ENCODE measurements at places on chromosomes 13 and 19. TPM values are rescaled to one million over a fixed set of nuclear protein-coding genes. Genes with fewer than 3 reads are reported as not detected.

Gene KCTD4
- total RNA-seq = not detected

- no peak overlapping the region for H3K4me3 ChIP-seq
- no peak overlapping the region for H3K27ac ChIP-seq
- no peaks in the 10 kb centered on the region for H3K27me3 ChIP-seq
- no peak for DNase-seq
Observed at GRCh38 chr13:78024996-78025395, 106.4 kb upstream of the EDNRB start.

Gene BIVM
- 17.1 TPM for total RNA-seq

Gene VSTM1
- not detected for total RNA-seq

GRCh38 chr13:78241278-78241919 is 322.8 kb upstream of the EDNRB start:
- H3K27ac ChIP-seq = no peak overlapping the region
- no peaks in the 10 kb centered on the region for H3K27me3 ChIP-seq
- H3K4me1 ChIP-seq = no peaks in the 10 kb centered on the region
- peak; percentile 3 for DNase-seq
- H3K4me3 ChIP-seq = no peak overlapping the region

Gene EVI5L
- total RNA-seq = 1.8 TPM

Gene OXGR1
- not detected for total RNA-seq

GRCh38 chr13:99686944-99687411 is 185.7 kb downstream of the TM9SF2 start:
- H3K27me3 ChIP-seq = no peaks in the 10 kb centered on the region
- no peak overlapping the region for H3K4me3 ChIP-seq
- peaks cover 8% of the 10 kb centered on the region for H3K4me1 ChIP-seq
- DNase-seq = no peak
- no peak overlapping the region for H3K27ac ChIP-seq

GRCh38 chr19:40525234-40526051 is 51.2 kb upstream of the SHKBP1 start:
- no peaks in the 10 kb centered on the region for H3K36me3 ChIP-seq
- peak; percentile 65 for DNase-seq
- peaks cover 71% of the 10 kb centered on the region for H3K4me1 ChIP-seq
- H3K27me3 ChIP-seq = no peaks in the 10 kb centered on the region

DNA sequence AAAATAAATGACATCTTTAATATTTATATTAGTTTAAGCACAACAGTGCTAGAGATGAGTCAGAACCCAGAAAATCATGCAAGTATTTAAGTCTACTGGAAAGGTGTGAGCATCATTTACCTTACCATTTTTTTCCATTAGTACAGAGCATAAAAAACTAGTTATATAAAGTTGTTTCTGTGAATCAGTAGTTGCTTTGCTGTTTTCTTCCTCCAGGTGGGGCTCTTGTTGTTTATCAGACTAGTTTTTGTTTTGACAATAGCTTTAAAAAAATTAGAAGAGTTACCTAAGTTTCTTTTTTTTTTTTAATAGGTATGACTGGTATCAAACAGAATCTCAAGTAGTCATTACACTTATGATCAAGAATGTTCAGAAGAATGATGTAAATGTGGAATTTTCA is 12.7 kb downstream of the SUGT1 start:
- H3K27ac ChIP-seq = no peak overlapping the region
- H3K4me1 ChIP-seq = no peaks in the 10 kb centered on the region
- DNase-seq = no peak
- no peaks in the 10 kb centered on the region for H3K27me3 ChIP-seq

- no peak overlapping the region for H3K4me3 ChIP-seq
- H3K36me3 ChIP-seq = no peaks in the 10 kb centered on the region
- H3K4me1 ChIP-seq = no peaks in the 10 kb centered on the region
- peaks cover 18% of the 10 kb centered on the region for H3K27me3 ChIP-seq
- no peak for DNase-seq
- H3K27ac ChIP-seq = no peak overlapping the region
Observed at GRCh38 chr13:38684714-38685113, 2.2 kb upstream of the FREM2 start.

DNA sequence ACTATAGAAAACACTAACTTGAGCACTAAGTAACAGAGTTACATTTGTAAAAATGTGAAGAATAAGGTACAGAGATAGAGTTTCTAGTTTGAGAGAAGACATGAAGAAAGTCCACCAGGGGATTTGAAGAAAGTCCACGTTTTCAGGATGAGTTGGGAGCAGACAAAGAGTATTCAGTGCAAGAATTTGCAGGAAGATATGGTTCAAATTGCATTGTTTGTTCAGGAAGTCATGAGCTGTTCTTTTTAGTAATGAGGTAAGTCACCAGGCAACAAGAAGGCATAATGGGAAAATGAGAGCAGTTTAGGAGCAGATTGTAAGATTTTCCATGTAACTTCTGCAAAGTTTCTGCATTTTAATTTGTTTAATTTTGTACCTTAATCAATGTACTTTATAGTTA is 618.0 kb downstream of the DACH1 start:
- H3K27ac ChIP-seq = no peak overlapping the region
- no peaks in the 10 kb centered on the region for H3K36me3 ChIP-seq
- no peaks in the 10 kb centered on the region for H3K27me3 ChIP-seq
- no peaks in the 10 kb centered on the region for H3K4me1 ChIP-seq
- no peak for DNase-seq

DNA sequence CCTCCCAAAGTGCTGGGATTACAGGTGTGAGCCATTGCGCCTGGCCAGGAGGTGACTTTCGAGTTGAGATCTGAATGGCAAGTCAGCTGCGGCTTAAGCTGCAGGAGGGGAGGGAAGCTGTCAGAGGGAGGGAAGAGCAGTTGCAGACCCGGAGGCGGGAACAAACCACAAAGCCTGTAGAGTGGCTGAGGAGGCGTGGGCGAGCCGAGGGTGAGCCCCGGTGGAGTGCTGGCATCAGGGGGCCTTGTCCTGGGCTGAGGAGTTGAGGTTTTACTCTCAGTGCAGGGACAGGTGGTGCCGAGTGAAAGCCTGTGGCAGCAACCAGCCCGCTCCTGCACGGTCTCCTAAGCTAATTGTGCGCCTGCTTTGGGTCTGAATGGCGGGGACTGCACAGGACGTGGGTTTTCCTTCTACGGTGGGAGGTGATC is 24.2 kb downstream of the PPP1R37 start:
- DNase-seq = peak; percentile 61
- no peak overlapping the region for H3K27ac ChIP-seq
- H3K36me3 ChIP-seq = peaks cover 25% of the 10 kb centered on the region

- H3K36me3 ChIP-seq = no peaks in the 10 kb centered on the region
- no peak within 1 kb of the TSS for H3K4me3 ChIP-seq
- peaks cover 12% of the 10 kb centered on the region for H3K4me1 ChIP-seq
- DNase-seq = peak; percentile 77
- H3K27me3 ChIP-seq = no peaks in the 10 kb centered on the region
- peak within 1 kb of the TSS; percentile 74 for H3K27ac ChIP-seq
Observed at GRCh38 chr19:2867025-2867991, at the start of gene ZNF556. TSS of gene ZNF556 (plus strand) at chr19:2867335. CDS start at chr19:2867422, 87 bp downstream.

GRCh38 chr19:1264801-1265614 is 4.1 kb upstream of the CIRBP start:
- H3K4me3 ChIP-seq = no peak overlapping the region
- peaks cover 56% of the 10 kb centered on the region for H3K4me1 ChIP-seq
- DNase-seq = no peak
- H3K36me3 ChIP-seq = peaks cover 3% of the 10 kb centered on the region

Gene CYP4F22
- total RNA-seq = not detected

- H3K36me3 ChIP-seq = no peaks in the 10 kb centered on the region
- no peak for DNase-seq
- no peaks in the 10 kb centered on the region for H3K4me1 ChIP-seq
- no peaks in the 10 kb centered on the region for H3K27me3 ChIP-seq
- H3K4me3 ChIP-seq = no peak overlapping the region
Observed at GRCh38 chr13:93794197-93794885, 567.7 kb downstream of the GPC6 start.

DNA sequence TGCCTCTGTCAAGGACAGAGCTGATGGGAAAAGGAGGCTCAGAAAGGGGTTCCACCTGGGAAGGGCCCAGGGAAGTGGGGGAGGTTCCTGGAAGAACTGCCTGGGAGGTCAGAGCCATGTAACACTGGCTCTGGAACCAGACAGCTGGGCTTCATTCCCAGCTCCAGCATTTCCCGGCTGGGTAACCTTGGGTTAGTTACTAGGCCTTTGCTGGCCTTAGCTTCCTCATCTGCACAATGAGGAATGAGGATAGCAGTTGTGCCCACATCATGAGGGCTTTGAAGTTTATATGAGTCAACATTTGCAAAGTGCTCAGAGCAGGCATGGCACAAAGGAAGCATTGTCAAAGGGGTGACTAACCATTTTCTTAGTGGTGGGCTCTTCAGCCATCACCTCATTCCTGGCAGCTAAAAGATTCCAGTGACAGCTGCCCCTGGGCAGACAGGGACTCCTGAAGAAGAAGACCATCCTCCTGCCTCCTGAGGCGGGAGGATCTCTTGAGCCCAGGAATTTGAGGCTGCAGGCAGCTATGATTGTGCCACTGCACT is 1.7 kb upstream of the DNAJB1 start:
- no peaks in the 10 kb centered on the region for H3K27me3 ChIP-seq
- H3K27ac ChIP-seq = peak overlapping the region; percentile 85
- H3K4me1 ChIP-seq = peaks cover 40% of the 10 kb centered on the region
- DNase-seq = no peak

GRCh38 chr13:97329331-97329730 is 104.6 kb upstream of the RAP2A start:
- DNase-seq = no peak
- H3K27me3 ChIP-seq = no peaks in the 10 kb centered on the region
- H3K4me3 ChIP-seq = no peak overlapping the region

GRCh38 chr19:48370955-48371354 is 6.8 kb downstream of the SYNGR4 start:
- H3K4me1 ChIP-seq = no peaks in the 10 kb centered on the region
- no peak overlapping the region for H3K4me3 ChIP-seq
- no peak for DNase-seq
- no peaks in the 10 kb centered on the region for H3K27me3 ChIP-seq
- H3K36me3 ChIP-seq = no peaks in the 10 kb centered on the region

Gene CGB1
- not detected for total RNA-seq

- H3K36me3 ChIP-seq = no peaks in the 10 kb centered on the region
- DNase-seq = no peak
- no peaks in the 10 kb centered on the region for H3K4me1 ChIP-seq
- H3K27ac ChIP-seq = no peak overlapping the region
- no peak overlapping the region for H3K4me3 ChIP-seq
Observed at GRCh38 chr13:112187527-112188297, 120.8 kb downstream of the SOX1 start.

DNA sequence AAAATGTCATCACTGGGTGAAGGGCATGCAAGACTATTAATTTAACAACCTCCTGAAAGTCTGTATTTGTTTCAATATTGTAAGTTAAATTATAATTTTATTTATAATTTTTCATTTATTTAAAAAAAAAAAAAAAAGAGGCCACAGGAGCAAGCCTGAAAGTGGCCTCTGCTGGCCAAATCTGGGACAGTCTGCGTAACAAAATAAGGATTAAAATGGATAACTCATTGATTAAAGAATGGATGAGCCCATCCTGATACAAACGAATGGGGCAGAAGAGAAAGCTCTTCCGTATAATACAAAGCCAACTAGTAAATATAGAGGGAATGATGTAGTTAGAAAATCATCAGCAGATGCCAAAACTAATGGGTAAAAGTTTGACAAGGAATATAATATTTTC is 36.2 kb downstream of the SUCLA2 start:
- H3K36me3 ChIP-seq = peaks cover 6% of the 10 kb centered on the region
- no peak for DNase-seq
- H3K4me1 ChIP-seq = no peaks in the 10 kb centered on the region
- H3K27ac ChIP-seq = no peak overlapping the region

DNA sequence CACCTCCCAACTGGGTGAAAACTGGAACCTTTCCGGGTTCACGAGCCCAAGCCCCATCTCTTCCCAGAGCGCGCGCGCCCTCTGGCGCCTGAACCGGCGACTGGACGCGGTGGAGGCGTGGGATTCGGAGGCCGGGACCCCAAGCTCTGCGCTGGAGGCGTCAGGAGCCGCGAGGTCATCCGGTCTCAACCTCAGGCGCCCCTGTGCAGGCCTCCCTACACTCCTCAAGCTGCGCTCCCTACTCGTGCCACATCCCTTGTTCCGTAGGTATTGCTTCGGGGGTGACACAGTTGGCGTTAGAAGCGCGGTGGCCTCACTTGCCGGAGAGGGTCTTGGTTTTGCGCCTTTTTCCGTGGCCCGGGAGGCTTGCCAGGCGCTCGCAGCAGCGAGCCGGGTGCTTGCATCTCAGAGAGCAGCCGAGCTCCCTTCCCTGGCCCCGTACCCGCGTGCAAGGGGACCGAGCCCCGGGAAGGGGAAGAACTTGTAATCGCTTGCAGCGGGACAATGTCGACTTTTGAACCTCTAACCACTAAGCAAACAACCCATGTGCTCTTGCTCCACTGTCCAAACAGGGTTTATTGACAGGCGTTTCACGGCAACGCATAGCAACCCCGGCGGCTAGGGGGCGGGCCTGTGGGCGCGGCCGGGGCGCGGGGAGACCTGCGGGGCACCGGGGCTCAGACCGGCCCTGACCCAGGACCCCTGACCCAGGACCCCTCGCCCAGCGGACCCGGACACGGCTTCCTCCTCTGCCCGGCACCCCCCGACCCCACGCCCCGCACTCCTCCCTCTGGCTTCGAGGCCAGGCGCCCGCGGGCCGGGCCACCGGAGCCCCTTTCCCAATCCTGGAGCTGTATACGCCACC is 8.5 kb downstream of the CDX2 start:
- peaks cover 13% of the 10 kb centered on the region for H3K4me1 ChIP-seq
- H3K27me3 ChIP-seq = peaks cover 2% of the 10 kb centered on the region
- H3K27ac ChIP-seq = no peak overlapping the region
- no peak overlapping the region for H3K4me3 ChIP-seq

GRCh38 chr13:49840675-49841074 is 48.2 kb upstream of the KPNA3 start:
- H3K27ac ChIP-seq = no peak overlapping the region
- no peaks in the 10 kb centered on the region for H3K36me3 ChIP-seq
- H3K27me3 ChIP-seq = no peaks in the 10 kb centered on the region
- H3K4me3 ChIP-seq = no peak overlapping the region
- H3K4me1 ChIP-seq = peaks cover 4% of the 10 kb centered on the region
- no peak for DNase-seq

- no peaks in the 10 kb centered on the region for H3K4me1 ChIP-seq
- no peaks in the 10 kb centered on the region for H3K27me3 ChIP-seq
- H3K4me3 ChIP-seq = no peak overlapping the region
- no peak overlapping the region for H3K27ac ChIP-seq
- DNase-seq = peak; percentile 8
Observed at GRCh38 chr19:35767288-35768081, 7.9 kb upstream of the ARHGAP33 start.

Gene ARGLU1
- 46.0 TPM for total RNA-seq

Gene ZNF14
- total RNA-seq = 2.6 TPM

GRCh38 chr13:79870123-79870522 is 389.2 kb downstream of the NDFIP2 start:
- no peaks in the 10 kb centered on the region for H3K4me1 ChIP-seq
- no peaks in the 10 kb centered on the region for H3K27me3 ChIP-seq
- no peak for DNase-seq
- no peak overlapping the region for H3K27ac ChIP-seq

DNA sequence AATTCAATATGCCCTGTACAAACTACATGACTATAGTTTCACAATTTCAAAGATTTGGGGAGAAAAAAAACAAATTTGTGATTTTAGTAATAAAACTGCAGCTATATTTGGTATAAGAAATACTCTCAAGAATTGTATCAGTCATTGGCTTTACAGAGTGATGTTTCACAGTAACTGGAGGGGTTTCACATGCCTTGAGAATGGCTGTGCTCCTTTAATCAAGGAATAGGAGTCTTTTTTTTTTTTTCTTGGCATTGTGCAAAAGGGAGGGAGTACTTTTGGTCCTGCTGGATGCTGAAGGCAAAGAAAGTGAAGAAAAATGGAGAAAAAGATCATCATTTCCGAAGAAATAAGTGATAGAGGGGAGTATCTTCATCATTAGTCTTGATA is 6.8 kb downstream of the ZNF507 start:
- DNase-seq = no peak
- no peak overlapping the region for H3K27ac ChIP-seq
- no peak overlapping the region for H3K4me3 ChIP-seq
- peaks cover 96% of the 10 kb centered on the region for H3K36me3 ChIP-seq
- H3K4me1 ChIP-seq = no peaks in the 10 kb centered on the region

Data from K562 (cell line).